ENCODE measurements at places on chromosomes 2 and 18. TPM values are rescaled to one million over a fixed set of nuclear protein-coding genes. Genes with fewer than 3 reads are reported as not detected.
A peak's percentile ranks its signal among the peaks of the same experiment; 100 is the strongest.

SEH1L gene
- total RNA-seq = 100 TPM

DNA sequence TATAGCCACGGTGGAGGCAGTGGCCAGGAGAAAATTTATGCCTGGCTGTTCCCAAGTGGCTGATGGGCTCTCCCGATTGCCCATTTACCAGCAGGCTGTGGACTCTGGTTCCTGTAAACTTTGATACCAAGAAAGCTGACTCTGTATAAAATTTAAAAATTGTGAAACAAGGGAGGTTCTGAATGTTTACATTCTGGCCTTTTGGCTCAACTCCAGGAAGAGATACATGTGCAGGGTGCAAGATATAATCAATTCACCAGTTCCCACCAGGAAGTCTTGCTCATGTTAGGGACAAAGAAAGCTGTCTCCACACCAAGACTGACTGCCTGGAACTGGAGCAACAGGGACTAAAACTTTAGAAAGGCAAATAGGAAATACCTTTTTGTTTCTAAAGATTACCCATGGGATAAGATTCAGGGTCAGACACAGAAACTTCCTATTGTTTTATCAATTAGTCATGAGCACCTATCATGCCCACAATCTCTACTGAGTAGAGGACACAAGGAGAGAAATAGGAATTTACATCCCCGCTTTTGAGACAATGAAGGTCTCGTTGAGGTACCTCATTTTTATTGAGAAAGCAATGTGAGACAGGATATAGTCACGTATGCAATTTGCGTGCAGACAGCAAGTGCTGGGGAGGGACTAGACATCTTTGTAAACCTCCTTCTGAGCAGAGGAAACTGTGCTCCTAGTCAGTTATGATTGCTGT, 123.5 kb downstream of the LIPG start:
- DNase-seq = no peak

LOXL3 gene
- 0.96 TPM for total RNA-seq

GRCh38 chr2:157194844-157195243, 62.7 kb upstream of the GALNT5 start:
- DNase-seq = no peak

- DNase-seq = no peak
These were observed 35.6 kb downstream of the EHBP1 start for GRCh38 chr2:62741127-62741526.

- no peak for DNase-seq
These were observed 72.1 kb upstream of the DSG1 start for GRCh38 chr18:31245820-31246219.

EPAS1 gene
- total RNA-seq = 16.0 TPM

GRCh38 chr2:180652794-180653193, 327.6 kb upstream of the UBE2E3 start:
- DNase-seq = no peak

DNA sequence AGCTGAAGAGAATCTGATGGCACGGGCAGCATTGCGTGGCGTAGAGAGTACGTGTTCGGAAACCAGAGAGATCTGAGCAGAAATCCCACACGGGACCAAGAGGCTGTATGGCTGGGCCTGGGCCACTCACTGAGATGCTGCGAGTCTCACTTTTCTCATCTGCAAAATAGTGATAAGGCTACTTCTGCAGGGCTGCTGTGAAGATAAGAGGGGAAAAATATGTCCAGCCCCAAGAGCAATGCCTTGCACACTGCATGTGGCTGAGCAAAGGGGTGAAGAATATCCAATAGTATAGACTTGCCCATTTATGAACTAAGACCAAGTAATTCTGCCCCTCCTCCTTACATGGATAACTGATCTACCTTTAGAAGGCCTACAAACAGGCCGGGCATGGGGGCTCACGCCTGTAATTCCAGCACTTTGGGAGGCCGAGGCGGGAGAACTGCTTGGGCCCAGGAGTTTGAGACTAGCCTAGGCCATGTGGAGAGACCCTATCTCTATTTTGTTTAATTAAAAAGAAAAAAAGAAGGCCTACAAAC, 3.1 kb downstream of the FECH start:
- no peak for DNase-seq

GRCh38 chr2:187543488-187543887, 10.7 kb downstream of the TFPI start:
- DNase-seq = no peak

PMAIP1 gene
- 97.2 TPM for total RNA-seq

DNA sequence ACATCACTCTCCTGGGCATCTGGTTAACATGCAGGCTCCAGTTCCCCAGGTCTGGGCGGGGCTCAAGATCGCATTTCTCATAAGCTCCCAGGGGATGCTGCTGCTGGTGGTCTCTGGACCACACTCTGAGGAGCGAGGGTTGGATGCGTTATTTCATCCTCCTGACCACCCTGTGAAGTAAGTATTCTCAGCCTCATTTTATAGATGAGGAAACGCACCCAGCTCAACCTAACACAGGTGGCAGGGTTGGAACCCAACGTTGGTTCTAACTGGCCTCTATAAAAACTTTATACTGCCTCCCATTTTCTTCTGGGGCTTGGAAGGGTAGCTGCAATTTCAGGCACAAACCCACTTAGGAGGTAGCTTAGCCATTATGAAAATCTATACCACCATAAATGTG, 120.5 kb downstream of the FAM210A start:
- DNase-seq = no peak

MC4R gene
- total RNA-seq = not detected

GRCh38 chr2:68741805-68742306, 7.2 kb downstream of the ARHGAP25 start:
- DNase-seq = peak; percentile 49

DNA sequence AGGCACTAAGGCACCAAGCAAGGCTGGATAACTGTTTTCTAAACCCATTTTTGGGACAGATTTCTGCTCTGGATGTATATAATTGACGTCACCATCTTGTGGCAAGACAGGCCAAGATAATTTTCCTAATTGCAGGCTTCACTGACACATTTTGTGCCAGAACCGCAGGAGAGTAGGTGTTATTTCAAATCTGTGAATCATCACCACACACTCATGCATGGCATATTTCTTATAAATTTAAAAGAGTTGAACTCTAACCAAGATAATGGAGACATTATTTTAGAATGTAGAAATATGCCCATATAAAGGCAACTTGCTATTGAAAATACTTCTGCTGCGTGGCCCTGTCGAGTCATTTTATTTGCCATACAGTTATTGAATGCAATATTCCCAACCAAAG, 68.3 kb upstream of the ACYP2 start:
- peak; percentile 18 for DNase-seq

DNA sequence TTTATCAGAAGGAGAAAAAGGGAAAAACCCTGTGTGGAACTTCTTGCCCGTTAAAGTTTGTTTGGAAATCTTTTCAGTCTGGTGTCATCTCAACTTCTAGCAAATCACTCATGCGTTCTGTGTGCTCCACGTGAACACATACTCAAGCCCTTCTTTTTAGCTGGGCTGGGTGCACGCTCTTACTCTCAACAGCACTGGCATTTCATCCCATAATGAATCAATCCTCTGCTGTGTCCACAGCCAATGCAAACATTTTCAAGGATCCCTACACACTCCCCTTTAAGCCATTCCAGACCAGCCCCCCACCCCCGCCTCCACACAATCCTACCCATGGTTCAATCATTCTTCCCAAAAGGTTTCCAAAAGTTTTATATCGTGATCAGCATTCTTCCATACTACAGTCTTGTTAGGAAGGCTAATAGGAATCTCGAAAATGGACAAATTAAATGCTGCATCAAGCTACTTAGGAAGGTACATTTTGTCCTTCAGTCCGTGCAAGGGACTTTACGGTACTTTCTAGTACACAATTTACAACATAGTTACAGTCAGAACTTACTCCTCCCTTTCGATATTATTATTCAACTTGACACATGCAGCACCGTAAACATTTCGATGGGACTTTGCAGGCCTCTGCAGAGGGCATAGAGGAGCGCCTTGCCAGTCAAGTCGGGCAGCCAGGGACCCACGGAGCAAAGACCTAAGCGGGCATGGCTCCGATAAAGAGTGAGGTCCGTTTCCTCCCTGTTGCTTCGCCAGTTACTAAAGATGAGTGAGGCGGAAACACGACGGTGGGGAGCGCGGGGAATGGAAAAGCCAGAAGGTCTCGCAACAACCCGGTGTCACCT, 1.4 kb downstream of the PTGR3 start:
- peak; percentile 70 for DNase-seq

GNLY gene
- total RNA-seq = 18.9 TPM

FAM124B gene
- total RNA-seq = 0.58 TPM

- no peak for DNase-seq
These were observed 5.7 kb upstream of the EN1 start for GRCh38 chr2:118853129-118853640.
